ENCODE measurements at places on chromosomes 5 and 9. TPM values are rescaled to one million over a fixed set of nuclear protein-coding genes. Genes with fewer than 3 reads are reported as not detected.

DNA sequence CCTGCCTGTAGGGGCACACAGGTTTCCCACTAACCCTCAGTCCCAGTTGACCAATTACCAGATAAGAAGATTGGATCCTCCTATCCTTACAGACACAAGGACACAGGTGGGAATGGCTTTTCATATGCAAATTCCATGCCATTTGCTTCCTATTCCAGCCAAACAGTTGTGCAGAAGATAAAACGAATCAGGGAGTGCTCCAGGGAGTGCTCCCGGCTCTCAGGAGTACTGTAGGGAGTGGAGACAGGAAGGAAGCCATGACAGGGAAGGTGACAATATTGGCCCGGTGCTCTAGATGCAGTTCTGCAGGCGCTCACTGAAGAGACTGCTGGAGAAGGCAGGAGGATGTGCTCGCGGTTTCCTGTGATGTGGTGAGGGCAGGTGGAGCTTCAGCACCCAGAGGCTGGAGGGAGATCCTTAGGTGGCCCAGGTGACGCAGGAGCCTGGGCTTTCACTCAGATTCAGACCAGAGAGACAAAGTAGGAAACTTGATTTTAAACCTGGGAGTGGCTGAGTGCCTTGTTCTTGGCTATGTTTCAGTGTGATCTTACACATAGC, 260.0 kb downstream of the AUH start:
- no peak for DNase-seq

DNA sequence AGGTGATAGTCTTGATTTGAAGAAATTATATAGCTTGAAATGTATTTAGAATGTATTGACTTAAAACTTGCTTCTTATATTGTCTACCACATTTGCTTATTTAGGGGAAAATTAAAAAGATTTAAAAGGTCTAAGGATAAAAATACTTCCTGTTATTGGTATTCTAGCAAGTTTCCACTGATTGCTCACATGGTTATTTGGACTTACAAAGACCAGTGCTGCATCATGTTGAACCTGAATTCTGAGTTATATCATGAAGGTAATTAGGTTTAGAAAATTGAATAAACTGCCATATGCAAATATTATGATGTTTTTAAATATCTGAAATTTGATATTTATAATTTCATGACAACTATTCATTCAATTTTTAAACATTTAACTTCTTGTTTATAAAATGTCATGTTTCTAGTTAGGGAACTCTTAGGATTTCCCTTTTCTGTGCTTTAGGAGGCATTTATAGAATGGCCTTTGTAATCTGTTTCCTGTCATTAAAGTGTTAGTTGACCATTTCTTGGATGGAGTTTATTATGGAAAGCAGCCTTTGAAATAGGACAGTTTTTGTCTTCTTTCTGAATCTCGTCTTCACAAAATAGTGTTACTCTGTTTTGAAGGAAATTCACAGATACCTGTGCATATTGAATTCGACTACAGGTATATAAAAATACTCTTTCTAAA, 85.8 kb downstream of the MTREX start:
- DNase-seq, result no peak

- no peak for DNase-seq
These were observed 42.3 kb upstream of the CLPTM1L start for GRCh38 chr5:1387059-1387755.

- DNase-seq, result no peak
These were observed 356.0 kb upstream of the PANK3 start for GRCh38 chr5:168935183-168935582.

DNA sequence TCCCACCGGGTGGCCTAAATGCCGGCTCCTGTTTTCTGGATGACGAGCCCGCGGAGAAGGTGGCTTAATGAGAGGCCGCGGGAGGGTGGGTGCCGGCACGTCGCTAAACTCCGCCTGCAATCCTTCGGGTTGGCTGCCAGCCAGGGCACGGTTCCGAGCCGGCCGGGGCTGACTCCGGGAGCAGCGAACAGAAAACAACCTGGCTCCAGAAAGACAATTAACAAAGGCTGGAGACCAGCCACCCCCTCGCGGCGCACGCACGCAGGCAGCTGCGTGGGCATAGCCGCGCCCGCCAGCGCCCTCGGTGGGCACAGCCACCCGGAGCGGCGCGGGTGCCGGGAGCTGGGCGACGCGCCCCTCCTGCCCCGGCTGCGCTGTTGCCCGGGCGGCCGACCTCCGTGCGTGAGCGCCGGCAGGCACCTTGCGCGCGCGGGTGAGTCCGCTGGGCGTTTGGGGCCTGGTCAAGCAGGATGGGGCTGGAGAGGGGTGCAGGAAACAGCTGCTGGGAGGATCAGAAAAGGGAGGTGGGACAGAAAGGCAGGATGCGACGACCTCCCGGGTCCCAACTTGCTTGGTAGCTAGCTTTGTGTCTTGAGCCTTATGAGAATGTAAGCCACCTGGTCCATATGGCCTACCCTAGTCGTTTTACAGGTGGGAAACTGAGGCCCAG, at the start of gene ARHGEF37:
ARHGEF37 (plus strand) TSS at position 307 of the 670 bp plus-strand sequence. CDS start 16,272 bp downstream, outside the sequence.
- peak; percentile 87 for DNase-seq

DNA sequence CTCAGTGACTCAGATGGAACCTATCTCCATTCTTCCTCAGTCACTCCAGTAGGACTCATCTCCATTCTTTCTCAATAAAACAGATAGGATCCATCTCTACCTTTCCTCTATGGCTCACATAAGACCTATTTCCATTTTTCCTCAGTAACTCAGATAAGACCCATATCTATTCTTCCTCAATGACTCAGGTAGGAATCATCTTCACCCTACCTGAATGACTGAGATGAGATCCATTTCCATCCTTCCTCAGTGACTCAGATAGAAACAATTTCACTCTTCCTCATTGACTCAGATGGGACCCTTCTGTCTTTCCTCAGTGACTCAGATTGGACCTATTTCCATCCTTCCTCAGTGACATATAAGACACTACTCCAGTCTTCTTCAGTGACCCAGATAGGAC, 165.1 kb downstream of the FBXO4 start:
- DNase-seq, result no peak

- no peak for DNase-seq
These were observed 70.3 kb upstream of the EQTN start for GRCh38 chr9:27367175-27367798.

DNA sequence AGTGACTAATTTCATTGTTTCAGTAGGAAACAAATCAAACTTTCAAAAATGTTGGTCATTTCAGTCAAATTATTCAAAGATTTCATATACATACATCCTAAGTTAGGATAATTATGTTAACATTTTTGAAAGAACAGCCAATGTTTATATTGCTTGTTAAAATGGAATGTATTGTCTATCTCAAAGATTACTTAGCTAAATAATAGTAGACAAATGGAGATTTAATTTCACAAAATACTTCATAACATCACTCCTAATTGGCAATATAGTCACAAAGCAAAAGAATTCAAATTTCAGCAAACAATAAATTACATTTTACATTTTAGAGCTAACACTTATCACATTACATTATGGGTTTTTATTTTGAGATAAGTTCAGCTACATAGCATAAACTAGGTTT, 25.4 kb downstream of the STARD4 start:
- no peak for DNase-seq

GRCh38 chr9:127767410-127767809, 11.1 kb downstream of the SH2D3C start:
- no peak for DNase-seq

GRCh38 chr5:154118893-154119336, 71.6 kb upstream of the GALNT10 start:
- no peak for DNase-seq

DNA sequence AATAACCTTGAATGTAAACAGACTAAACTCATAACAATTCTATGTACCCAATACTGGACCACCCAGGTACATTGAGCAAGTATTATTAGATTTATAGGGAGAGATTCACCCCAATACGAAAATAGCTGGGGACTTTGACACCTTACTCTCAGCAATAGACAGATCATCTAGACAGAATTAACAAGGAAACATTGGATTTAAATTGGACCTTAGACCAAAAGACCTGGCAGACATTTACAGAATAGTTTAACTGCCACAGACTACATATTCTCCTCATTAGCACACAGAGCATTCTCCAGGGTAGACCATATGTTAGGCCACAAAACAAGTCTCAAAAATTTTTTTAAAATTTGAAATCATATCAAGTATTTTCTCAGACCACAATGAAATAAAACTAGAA, 397.4 kb downstream of the PIK3R1 start:
- DNase-seq, result no peak

- DNase-seq, result no peak
These were observed 31.6 kb downstream of the LMNB1 start for GRCh38 chr5:126808521-126808988.

DNA sequence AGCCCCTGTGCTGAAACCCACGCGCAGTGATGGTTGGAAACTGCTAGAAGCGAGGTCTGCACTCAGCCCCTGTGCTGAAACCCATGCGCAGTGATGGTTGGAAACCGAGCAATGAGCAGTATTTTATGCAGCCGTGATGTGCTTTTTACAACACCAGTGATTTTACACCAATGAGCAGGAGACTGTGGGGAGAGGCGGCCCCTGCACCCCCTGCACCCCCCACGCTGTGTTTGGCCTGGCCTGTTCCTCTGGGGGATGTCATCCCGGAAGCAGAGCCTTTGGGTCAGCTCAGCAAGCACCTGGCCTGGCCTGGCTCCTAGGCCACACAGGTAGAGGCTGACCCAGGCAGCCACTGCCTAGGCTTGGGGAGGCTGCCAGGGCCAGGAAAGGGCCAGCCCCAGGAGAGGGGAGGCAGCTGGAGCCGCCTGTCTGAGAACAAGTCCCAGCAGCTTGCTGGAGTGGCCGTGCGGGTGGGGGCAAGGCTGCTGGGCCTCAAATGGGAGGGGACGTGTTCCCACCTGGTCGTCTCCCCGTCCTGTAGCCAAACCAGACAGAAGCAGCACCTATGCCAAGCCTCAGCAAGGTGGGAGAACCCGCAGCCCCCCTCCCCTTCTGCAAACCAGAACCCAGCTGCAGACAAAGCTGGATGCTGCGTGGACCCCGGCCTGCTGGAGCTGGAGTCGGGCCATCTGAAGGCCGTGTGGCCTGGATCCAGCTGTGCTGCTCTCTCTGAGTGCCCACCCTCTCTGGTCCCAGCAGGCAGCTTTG, 46.8 kb downstream of the DBH start:
- no peak for DNase-seq

DNA sequence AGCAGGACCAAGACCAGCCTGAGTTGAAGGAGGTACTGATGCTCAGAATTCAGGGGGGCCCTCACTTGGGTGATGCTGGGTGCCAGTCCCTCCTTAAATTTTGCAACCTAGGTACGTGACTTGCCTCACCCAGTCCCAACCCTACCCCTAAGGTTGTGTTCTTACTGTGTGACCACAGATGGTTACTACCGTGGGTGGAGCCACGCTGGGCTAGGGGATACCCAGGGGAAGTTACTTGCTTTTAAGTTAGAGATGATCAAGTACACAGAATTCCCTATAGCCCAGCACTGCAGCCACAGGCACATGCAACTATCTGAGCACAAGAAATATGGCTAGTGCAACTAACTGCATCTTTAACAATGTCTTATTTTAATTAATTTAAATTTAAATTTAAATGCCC, 32.9 kb downstream of the NXNL2 start:
- DNase-seq, result no peak

DNA sequence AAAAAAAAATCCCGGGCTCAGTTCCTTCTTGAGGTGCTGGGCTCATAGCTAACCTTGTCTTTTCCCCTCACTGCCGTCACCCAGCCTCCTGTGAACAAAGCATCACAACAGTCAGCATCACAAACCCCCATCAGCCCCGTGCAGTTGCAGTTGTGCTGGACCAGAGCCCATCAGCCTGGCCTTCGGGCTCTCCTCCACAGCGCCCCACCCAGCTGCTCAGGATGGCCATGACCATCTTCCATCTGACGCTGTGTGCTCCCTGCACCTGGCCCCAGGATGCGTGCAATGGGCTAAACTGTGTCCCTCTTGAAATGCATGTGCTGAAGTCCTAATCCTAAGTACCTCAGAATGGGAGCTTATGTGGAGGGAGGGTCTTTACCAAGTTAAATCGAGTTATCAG, 48.1 kb downstream of the NSUN2 start:
- no peak for DNase-seq

DNA sequence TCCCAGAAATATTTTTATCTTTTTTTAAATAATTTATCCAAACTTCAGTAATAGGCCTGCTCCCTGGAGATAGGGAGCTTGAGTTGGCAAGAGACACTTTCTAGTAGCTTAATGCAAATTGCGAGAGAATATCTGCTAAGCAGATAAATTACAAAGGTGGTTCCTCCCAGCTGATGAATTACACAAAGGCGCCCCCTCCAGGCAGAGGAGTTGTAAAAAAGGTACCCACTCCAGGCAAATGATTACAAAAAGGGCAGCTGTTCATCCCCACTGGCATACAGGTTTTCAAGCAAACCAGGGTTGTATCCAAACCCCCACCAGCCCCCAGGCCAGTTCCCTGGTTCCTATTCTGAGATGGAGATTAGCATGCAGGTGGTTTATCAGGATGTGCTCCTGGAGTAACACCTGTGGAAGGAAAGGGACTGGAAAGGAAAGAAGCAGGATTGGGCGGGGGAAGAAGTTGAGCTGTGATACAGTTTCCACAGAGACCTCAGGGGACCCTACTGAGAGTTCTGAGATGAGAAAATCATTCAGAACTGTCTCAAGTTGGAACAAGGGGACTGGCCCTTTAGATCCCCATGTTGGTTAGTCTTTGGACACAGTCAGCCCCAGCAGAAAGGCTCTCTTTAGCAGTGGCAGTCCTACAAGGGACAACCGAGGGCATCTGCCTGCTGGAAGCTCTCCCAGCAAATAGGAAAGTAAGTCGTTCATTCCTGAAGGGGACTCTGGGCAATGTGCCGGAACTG, 25.5 kb downstream of the ESM1 start:
- no peak for DNase-seq

GRCh38 chr9:128175102-128175563, 15.1 kb downstream of the BBLN start:
- DNase-seq, result no peak

DNA sequence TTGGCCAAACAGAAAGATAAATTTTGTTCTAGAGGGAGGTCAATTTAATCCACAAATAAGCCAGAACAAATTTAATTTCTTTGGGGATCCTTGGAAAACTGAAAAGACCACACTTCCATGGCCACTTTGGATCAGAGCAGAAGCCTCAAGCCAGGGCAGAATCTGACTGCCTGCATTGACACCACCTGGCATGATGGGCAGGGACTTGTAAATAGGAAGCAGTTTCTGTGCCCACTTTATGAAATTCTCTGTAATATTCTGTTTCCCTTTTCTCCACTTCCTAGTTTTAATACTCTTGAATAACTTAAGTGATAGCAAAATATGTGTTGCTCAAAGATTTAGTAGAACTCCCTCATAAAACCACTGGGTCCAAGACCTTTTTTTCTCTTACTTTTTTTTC, 6.7 kb upstream of the TMEM252 start:
- DNase-seq, result no peak

- DNase-seq, result no peak
These were observed 40.8 kb upstream of the DAB2IP start for GRCh38 chr9:121610638-121610953.

Gene RNF180
- total RNA-seq, result 40.6 TPM

Gene AIF1L
- 15.6 TPM for total RNA-seq

Gene BSPRY
- total RNA-seq, result not detected

Gene ZNF483
- 60.2 TPM for total RNA-seq

Gene NEURL1B
- 90.0 TPM for total RNA-seq

Gene MVB12B
- total RNA-seq, result 15.0 TPM

Gene ANKRD33B
- total RNA-seq, result 24.1 TPM
